ENCODE measurements at places on chromosomes 3 and 15.

GRCh38 chr3:151329363-151329762, at the start of gene P2RY13:
P2RY13 (minus strand) TSS chr3:151329549; CDS start chr3:151329528, 21 bp downstream.
- DNase-seq = no peak

DNA sequence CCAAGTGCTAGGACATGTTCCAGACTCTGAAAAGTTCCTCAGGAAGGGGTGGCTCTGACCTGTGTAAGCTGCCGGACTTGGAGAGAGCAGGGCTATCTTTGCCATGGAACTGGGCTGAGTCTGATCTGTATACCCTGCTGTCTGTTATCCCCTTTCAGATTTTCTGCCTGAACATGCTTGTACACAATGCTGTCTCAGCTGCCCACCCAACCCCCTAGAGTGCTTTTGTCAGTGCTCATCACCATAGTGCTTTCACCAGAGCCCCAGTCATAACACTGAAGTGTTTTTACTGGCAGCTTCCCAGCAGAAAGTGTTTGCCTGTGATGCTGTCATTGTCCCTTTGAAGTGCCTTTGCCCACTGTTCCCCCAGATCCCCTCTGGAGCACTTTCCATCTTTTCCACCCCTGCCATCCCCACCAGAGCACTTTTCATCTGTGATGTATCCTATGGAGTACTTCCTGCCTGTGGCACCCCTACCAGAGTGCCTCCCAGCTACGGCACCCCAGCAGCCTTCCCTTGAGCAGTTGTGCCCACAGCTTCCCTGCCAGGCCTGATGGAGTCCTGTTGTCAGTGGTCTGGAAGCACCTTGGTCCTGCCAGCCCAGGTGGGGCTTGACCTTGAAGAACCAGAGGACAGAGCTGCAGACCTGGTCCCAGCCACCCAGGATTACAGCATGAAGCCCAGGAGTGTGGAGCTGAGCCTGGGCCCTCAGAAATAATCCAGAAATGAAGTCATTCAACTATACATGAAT, 397.7 kb downstream of the DIPK2A start:
- no peak for DNase-seq

- DNase-seq = no peak
These were observed 234.8 kb downstream of the PTPRG start for GRCh38 chr3:61796088-61796680.

DNA sequence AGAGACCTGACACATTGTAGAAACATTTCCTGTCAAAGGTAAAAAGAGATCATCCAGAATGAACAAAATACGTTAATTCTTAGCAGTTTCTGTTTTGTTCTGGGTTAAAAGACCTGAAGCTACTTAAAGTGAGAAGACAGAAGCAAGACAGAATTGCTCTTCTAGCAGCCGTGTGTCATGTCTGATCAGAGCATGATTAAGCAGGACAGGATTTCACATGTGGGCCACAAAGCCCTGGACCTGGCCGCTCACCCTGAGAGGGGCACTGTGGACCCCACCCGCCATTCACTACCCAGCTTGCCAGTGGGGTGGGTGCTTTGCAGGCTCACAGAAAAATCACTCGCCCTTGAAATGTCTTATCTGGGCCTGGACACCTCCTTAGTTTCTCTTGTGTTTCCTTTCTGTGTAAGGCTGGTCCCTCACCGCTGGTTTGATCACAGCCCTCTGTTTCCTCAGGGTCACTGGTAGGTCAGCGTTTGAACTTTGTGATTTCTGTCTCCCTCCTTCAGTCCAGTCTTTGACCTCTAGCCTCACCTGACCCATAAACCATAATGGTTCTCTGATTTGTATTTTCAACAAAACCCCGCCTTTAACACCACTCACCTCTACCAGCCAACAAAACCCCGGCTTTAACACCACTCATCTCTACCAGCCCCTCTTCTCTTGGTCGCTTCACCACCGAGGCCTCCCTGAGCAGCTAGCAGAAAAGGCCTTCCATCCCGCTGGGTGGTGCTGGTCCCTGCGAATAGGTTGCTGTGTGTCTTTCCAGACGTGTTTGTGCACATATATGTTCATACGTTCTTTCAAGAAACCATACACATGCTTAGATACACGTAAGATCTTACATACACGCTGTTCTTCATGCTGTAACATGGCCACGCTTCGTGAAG, 185.0 kb downstream of the OR4M2 start:
- no peak for DNase-seq

- DNase-seq = no peak
These were observed 132.1 kb downstream of the LPP start for GRCh38 chr3:188286087-188286513.

DNA sequence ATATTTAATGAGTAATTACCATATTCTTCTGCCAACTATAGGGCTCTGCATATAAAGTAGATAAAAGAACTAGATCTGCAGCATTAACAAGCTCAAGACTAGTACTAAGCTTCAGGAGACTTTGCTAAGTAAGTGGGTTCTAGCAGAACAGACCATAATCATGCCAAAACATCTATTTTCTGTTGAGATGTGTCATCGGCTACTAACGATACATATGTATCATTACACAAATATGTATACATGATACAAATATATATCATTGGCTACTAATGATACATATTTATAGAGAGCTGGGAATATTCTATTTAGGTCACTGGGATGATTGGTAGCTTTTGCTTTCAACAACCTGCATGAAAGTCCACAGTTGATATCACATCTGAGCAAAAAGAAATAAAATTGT, 185.8 kb upstream of the DCBLD2 start:
- DNase-seq = no peak

GRCh38 chr3:29775340-29775739, 494.5 kb downstream of the RBMS3 start:
- DNase-seq = no peak

GRCh38 chr3:179720196-179720595, 67.4 kb downstream of the USP13 start:
- DNase-seq = no peak

GRCh38 chr3:100110162-100110561, 4.1 kb downstream of the FILIP1L start:
- DNase-seq = no peak

DNA sequence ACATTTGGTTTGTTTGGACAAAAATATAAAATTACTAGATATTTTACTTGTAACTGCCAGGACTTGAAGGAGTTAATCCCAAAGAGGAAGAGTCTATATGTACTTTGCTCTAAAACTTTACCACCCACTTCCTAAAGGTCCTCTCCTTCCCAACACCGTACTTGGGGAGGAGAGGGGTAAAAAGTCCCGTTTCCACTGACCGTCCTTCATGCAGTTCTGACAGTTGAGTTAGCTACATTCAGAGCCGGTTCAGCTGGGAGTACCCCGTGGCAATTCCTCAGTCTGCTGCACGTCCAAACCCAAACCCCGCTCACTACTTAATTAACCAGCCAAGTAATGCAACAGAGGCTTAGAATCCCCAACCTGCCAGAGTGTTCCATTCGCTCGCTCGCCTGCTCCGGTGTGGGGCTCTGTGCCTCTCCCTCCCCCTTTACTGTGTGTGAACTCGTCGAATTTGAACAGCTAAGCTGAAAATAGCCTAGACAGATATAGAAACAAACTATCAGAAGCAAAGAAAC, 519.7 kb downstream of the FOXP1 start:
- no peak for DNase-seq

- DNase-seq = no peak
These were observed 51.0 kb downstream of the MME start for GRCh38 chr3:155131104-155131503.

DNA sequence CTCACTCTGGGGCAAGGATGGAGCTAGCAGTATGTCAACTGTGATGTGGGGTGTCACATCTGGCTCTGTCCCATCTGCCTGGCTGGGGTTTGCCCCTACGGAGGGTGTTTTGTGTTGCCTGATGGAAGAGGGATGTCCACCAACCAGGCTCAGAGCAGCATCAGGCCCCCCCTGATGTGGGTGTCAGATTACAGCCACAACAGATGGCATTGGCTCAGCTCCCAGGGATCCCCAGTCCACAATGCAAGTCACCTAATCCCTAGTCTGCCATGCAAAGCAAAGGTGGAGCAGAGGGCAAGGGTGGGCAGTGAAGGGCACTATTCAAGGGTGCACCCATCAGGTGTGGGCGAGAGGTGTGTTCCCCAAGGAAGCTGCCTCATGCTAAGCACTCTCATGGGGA, 48.9 kb upstream of the AMOTL2 start:
- DNase-seq = no peak

DNA sequence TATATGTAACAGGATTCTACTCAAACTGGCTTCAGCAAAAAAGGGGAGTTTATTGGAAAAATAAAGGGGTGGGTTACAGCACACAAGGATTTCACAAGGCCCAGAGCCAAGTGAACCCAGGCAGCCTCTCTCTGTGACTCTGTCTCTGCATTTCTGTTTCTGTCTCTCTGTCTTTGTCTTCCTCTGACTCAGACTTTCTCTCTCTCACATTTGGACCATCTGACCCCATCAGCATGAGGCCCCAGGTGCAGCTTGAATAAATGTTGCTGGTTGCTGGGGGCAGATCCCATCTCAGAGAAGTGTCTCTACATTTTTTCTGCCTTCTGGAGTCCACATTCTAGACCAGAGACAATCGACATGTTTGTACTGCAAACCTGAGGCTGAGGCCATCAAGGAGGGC, 45.0 kb downstream of the RPLP1 start:
- no peak for DNase-seq

- no peak for DNase-seq
These were observed 8.1 kb downstream of the XIRP1 start for GRCh38 chr3:39184081-39184967.
